ENCODE measurements at places on chromosomes 2 and 18. TPM values are rescaled to one million over a fixed set of nuclear protein-coding genes. Genes with fewer than 3 reads are reported as not detected.

- no peak for ATAC-seq
Observed at GRCh38 chr2:232951891-232952290, 61.2 kb downstream of the NGEF start.

DNA sequence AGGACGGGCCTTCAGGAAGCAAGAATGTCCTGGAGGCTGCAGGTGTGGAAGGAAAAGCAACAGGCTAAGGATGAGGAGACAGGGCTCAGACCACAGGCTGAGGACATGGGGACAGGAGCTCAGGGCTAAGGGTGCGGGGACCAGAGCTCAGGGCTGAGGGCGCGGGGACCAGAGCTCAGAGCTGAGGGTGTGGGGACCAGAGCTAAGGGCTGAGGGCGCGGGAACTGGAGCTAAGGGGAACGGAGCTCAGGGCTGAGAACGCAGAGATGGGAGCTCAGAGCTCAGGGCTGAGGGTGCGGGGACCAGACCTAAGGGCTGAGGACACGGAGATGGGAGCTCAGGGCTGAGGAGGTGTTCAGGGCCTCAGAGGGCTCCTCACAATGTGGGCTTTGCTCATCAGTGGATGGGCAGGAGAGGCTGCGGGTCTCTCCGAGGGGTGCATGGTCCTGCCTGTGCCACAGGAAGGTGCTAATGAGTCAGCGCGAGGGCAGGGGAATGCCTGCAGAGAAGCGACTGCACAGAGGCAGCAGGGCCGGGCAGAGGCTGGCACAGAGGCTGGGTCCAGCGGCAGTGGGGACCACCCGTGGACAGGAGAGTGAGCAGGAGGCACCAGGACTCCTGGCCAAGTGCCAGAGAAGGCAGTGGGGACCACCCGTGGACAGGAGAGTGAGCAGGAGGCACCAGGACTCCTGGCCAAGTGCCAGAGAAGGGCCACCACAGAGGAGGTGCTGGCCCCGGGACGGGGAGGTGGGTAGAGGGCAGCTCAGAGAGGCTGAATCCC lies 271.7 kb downstream of the TWIST2 start:
- no peak for ATAC-seq

CERKL gene
- 0.31 TPM for total RNA-seq

CYB5A gene
- total RNA-seq = 31.9 TPM

- no peak for ATAC-seq
Observed at GRCh38 chr18:52289392-52289791, 50.6 kb upstream of the DCC start.

GRCh38 chr2:72963423-72964145 lies 46.3 kb downstream of the EMX1 start:
- ATAC-seq = peak; percentile 66

- ATAC-seq = no peak
Observed at GRCh38 chr2:105447476-105447875, 48.6 kb upstream of the FHL2 start.

DNA sequence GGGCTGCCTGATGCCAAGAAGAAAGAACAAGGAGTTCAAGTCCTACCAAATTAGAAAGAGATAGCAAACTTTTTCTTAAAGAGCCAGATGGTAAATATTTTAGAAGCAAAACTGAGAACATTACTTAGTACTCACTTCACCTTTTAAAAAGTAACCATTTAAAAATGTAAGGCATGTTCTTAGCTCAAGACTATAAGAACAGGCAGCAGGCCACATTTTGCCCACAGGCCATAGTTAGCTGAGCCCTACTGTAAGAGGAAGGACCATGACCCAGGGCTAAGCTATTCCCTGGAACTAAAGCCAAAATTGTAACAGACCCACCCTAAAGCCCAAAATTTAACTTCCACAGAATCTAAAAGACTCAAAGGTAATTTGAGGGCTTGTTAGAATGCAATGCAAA lies 31.3 kb downstream of the USP40 start:
- ATAC-seq = no peak

DNA sequence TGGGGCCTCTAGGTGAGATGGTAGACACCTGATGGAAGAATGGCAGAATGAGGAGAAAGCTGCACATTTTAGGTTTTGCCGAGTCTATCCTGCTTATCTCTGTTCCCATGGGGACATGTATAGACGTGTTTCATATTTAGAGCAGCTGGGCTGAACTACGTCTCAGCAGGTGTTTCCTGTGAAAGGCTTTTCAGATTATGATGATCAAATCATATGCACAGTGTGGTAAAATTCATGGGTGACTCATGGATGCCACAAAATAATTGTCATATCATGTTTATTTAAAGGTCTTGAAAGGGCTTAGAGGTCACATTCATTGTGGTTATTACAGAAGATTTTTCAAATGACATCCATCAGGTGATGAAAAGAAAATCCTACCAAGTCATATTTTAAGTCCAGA lies 90.5 kb downstream of the ICOS start:
- ATAC-seq = peak; percentile 95

GRCh38 chr2:70668432-70668831 lies 99.6 kb downstream of the ADD2 start:
- ATAC-seq = no peak

GRCh38 chr2:220228310-220229006 lies 601.0 kb downstream of the SLC4A3 start:
- ATAC-seq = peak; percentile 94

- ATAC-seq = no peak
Observed at GRCh38 chr2:71811157-71811556, 336.5 kb downstream of the CYP26B1 start.

DNA sequence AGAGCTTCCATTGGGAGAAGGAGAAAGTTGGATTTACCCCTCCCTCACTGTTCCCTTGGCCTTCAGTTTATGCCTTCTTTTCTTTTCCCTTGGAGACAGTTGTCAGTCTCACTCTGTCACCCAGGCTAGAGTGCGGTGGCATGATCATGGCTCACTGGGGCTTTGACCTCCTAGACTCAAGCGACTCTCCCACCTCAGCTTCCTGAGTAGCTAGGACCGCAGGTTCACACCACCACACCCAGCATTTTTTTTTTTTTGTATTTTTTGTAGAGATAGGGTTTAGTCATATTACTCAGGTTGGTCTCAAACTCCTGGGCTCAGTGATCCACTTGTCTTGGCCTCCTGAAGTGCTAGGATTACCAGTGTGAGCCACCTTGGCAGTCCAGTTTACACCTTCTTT lies 49.9 kb downstream of the SLC9A4 start:
- ATAC-seq = no peak

TP53I3 gene
- 44.3 TPM for total RNA-seq

- ATAC-seq = no peak
Observed at GRCh38 chr2:53505826-53506225, 261.8 kb upstream of the CHAC2 start.

- no peak for ATAC-seq
Observed at GRCh38 chr18:36582988-36583745, 245.6 kb downstream of the TPGS2 start.

FBXO48 gene
- 1.4 TPM for total RNA-seq

GRCh38 chr2:176072951-176073904 lies 10.5 kb downstream of the EVX2 start:
- no peak for ATAC-seq

DNA sequence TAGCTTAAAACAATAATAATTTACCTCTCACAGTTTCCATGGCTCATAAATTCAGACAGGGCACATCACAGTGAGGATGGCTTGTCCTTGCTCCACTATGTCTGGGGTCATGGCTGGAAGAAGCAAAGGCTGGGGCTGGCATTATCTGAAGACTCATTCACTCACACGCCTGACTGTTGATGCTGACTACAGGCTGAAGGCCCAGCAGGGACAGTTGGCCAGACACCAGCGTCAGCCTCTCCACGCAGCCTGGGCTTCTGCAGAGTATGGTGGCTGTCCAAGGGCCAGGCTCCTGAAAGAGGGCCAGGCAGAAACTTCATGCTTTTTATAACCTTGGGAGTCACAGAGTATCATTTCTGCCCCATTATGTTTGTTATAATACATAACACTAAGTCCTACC lies 33.4 kb downstream of the YPEL5 start:
- no peak for ATAC-seq

RND3 gene
- 212 TPM for total RNA-seq

MOGAT1 gene
- not detected for total RNA-seq

- ATAC-seq = no peak
Observed at GRCh38 chr18:11467611-11468010, 141.8 kb upstream of the SLC35G4 start.

IL36A gene
- total RNA-seq = not detected

GRCh38 chr2:88739985-88740600 lies 48.6 kb downstream of the RPIA start:
- ATAC-seq = peak; percentile 54

GRCh38 chr2:66389651-66390131 lies 45.2 kb upstream of the MEIS1 start:
- peak; percentile 72 for ATAC-seq

- ATAC-seq = no peak
Observed at GRCh38 chr2:11370377-11371091, 26.1 kb upstream of the ROCK2 start.

TUBA4B gene
- total RNA-seq = 0.28 TPM

DNA sequence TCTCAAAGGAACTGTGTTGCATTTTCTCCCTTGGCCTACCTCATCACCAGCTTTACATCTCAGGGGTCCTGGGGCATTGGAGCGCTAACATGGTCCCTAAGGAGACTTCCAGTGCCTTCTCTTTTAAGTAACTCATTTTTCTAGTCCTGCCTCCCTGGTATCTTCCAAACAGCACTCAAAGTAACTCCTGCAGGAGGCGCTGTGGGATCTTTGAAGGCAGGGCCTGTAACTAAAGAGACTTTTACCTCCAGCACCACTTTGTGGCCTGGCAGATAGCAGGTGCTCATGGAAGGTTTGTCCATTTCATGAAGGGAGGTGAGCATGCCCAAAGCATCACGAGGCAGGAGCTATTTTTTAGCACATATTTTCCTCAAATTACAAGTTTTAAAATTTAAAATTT lies 411.0 kb upstream of the GYPC start:
- ATAC-seq = no peak

EFHD1 gene
- total RNA-seq = 2.9 TPM

SCTR gene
- total RNA-seq = not detected

GRCh38 chr2:25441353-25441752 lies 99.6 kb upstream of the DNMT3A start:
- peak; percentile 79 for ATAC-seq

DNA sequence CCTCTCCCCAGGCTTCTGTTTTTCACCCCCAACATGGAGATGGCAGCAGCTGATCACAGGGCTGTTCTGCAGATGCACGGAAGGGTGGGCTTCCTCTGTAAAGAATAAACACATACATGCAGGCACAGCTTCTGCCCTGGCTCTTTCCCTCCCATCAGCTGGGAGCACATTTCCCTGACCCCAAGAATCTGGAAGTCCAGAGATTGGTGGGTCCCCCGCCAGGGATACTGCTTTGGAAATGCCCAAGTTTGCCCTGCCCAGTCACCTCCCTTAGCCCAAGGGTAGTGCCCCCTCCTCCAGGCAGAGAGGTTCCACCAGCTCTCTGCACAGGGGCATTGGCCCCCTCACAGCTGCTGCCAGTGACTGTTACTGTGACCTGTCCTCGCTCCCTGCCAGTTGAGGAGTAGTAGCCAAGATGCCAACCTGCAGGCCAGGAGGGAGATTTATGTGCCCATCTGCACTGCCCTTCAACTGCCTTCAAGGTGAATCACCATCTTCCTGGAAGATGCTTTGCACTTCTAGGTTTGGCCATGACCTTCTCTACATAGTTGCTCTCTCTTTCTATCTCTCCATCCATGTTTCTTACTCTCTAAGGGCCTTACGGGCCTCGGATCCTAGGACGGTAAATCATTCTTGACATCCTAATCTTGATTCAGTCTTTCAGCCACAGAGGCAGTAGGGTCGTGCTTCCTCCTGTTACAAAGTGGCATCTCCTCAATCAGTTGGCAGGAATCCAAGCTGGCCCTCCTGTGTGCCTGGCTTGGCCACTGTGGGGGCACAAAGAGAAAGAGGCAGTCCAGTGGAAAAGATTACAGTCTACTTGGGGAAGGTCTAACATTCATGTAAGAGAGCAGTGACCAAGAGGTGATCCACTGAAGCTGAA lies 121.8 kb downstream of the CTIF start:
- ATAC-seq = no peak

- ATAC-seq = no peak
Observed at GRCh38 chr18:45221363-45221762, 393.9 kb upstream of the SLC14A2 start.

ANKRD12 gene
- 36.7 TPM for total RNA-seq

DNA sequence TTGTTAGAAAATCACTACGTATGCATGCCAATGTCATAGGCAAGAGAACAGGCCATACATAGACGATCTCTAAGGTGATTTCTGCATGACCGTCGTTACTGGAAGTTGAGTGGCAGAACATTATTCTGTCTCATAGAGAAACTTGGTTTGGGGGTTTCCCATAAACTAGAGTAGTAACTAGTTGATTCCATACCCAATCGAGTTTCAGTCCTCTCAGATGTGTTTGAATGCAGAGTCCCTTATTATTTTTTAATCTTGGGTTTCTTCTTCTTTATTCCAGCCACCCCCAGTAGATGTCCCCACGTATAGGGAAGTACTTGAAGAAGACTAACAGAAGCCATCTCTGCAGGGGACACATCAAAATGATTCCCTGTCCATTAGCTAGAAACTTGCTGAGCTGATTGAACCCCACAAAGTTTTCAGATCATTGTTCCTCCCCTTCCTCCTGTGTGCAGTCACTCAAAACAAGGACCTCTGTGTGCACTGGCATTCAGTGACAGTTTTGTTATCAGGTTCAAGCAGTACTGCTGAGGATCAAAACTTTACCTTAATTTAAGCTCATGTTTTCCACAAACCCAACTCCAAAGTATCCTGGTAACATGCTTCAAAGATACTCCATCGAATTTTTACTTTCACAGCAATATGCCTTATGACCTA lies 68.4 kb upstream of the CDCA7 start:
- ATAC-seq = no peak

DNA sequence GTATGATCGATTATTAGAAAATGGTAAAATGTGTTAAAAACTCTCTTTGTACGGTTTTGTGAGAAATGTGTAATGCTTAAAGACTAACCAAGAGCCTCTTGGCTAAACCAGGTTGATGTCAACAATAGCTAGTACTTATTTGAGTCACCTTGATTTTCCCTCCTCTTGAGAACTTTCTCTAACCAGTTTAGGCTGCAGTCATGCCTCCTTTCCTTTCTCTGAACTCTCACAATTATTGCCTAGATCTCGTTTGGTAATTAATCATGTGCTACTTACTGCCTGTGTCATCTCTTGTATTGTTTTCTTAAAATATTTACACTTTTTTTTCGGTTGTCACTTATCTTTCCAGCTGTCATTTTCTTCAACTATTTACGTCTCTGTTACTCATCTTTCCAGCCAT lies 1.1 kb upstream of the EPC2 start:
- no peak for ATAC-seq

- peak; percentile 49 for ATAC-seq
Observed at GRCh38 chr2:37827911-37828511, 97.1 kb upstream of the RMDN2 start.

DNA sequence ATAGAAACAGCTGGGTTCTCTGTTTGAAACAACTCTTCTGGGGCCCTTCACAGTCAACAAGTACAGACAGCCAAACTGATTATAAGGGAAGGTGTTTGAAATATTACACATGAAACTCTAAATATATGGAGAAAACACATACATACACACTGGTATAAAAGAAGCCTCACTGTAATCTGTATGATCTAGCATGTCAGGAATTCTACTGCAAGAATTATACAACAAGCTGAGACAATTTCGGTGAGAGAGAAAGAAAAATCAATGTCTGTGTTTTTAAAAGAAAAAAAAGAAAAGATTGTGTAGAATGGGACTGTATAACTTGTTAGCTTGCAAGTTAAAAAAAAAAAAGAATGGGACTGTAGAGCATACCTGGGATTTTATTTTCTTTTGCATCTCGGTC lies 26.3 kb downstream of the IRS1 start:
- no peak for ATAC-seq

EN1 gene
- total RNA-seq = 0.96 TPM

GRCh38 chr18:67475673-67476072 lies 40.8 kb downstream of the DSEL start:
- ATAC-seq = no peak

All from motor neuron (in vitro differentiated cells).